Peyer's patch (tissue), 4 donors: ENCODE measurements at places on chromosomes 7 and 10. TPM values are rescaled to one million over a fixed set of nuclear protein-coding genes. Genes with fewer than 3 reads are reported as not detected.

PDE1C gene
- 15.7 TPM for total RNA-seq

IDI2 gene
- not detected for total RNA-seq

CDC14C gene
- total RNA-seq: not detected

- H3K27me3 ChIP-seq: no peaks in the 10 kb centered on the region
- no peak overlapping the region for H3K4me3 ChIP-seq
- no peak overlapping the region for H3K27ac ChIP-seq
- DNase-seq: no peak
- H3K36me3 ChIP-seq: no peaks in the 10 kb centered on the region
These were observed 404.6 kb upstream of the NRP1 start for GRCh38 chr10:33739031-33739430.

- no peaks in the 10 kb centered on the region for H3K36me3 ChIP-seq
- H3K4me3 ChIP-seq: no peak overlapping the region
- no peaks in the 10 kb centered on the region for H3K27me3 ChIP-seq
- no peak overlapping the region for H3K27ac ChIP-seq
- H3K4me1 ChIP-seq: no peaks in the 10 kb centered on the region
- no peak for DNase-seq
These were observed 27.7 kb upstream of the MYH16 start for GRCh38 chr7:99244939-99245338.

DNA sequence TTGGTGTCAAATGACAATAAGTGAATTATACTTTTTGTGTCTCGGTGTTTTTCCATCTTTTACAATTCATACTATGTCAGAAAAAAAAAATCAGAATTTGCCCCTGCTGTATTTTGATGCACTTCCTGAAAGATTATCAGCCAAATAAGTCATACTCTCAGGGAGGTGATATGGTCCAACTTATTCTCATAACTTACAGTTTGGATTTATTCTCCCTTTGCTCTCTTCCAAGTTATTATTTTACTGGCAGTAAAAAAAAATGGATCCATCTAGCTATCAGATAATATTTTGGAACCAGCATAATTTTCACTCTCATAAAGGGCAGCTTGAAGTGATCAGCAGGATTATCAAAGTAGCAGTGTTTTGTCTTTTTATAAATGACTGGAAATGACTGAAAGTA lies 337.1 kb downstream of the BMPER start:
- no peaks in the 10 kb centered on the region for H3K36me3 ChIP-seq
- H3K27ac ChIP-seq: no peak overlapping the region
- no peak for DNase-seq
- no peaks in the 10 kb centered on the region for H3K27me3 ChIP-seq
- H3K4me3 ChIP-seq: no peak overlapping the region
